ENCODE measurements at places on chromosomes 7 and 10. TPM values are rescaled to one million over a fixed set of nuclear protein-coding genes. Genes with fewer than 3 reads are reported as not detected.
A peak's percentile ranks its signal among the peaks of the same experiment; 100 is the strongest.

The TMEM184A gene
- total RNA-seq, result 138 TPM

The IL2RA gene
- total RNA-seq, result 3.8 TPM

The UPF2 gene
- 19.8 TPM for total RNA-seq

The VPS41 gene
- total RNA-seq, result 25.5 TPM

DNA sequence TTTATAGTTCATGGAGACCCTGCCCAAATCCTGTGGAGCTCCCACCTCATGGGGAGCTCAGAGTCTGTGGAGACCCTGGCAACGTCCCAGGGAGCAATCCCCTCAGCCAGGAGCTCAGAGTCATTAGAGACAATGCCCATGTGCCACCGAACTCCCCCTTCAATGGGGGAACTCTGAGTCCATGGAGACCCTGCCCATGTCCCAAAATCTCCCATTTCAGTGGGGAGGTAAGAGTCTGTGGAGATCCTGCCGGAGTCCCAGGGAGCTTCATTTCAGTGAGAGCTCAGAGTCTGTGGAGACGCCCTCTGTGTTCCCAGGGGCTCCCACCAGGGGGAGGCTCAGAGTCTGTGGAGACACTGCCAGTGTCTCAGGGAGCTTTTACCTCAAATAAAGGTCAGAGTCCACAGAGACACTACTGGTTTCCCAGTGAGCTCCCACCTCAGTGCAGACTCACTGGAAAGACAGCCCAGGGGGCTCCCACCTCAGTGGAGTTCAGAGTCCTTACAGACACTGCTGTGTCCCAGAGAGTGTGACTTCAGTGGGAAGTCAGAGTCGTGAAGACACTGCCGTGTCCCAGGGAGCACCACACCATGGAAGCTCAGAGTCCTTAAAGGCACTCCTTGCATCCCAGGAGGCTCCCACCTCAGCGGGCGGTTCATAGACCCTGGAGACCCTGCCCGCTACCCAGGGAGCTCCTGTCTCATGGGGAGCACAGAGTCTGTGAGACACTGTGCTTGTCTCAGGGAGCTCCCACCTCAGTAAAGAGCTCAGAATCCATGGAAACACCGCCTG lies 5.0 kb downstream of the MYO1G start:
- DNase-seq, result no peak
- H3K27ac ChIP-seq, result no peak overlapping the region
- H3K36me3 ChIP-seq, result no peaks in the 10 kb centered on the region
- no peaks in the 10 kb centered on the region for H3K27me3 ChIP-seq

DNA sequence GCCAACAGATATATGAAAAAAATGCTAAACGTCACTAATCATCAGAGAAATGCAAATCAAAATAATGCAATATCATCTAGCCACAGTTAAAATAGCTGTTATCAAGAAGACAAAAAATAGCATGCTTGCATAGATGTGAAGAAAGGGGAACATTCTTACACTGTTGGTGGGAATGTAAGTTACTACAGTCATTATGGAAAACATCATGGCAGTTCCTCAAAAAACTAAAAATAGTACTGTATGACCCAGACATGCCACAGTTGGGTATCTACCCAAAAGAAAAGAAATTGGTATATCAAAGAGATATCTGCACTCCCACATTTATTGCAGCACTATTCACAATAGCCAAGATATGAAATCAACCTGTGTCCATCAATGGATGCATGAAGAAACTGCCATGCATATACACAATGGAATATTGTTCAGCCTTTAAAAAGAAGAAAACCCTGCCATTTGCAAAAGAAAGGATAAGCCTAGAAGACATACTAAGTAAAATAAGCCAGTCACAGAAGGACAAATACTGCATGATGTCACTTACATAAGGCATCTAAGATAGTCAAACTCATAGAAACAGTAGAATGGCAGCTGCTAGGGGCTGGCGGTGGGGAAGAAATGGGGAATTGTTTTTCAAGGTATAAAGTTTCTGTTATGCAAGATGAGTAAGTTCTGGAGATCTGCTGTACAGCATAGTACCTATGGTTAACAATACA lies 107.0 kb downstream of the PTPN20 start:
- H3K27me3 ChIP-seq, result no peaks in the 10 kb centered on the region
- no peaks in the 10 kb centered on the region for H3K4me1 ChIP-seq
- no peaks in the 10 kb centered on the region for H3K36me3 ChIP-seq
- H3K27ac ChIP-seq, result no peak overlapping the region

- DNase-seq, result no peak
- peaks cover 2% of the 10 kb centered on the region for H3K27me3 ChIP-seq
- H3K36me3 ChIP-seq, result no peaks in the 10 kb centered on the region
These were observed 82.5 kb downstream of the ZNF467 start for GRCh38 chr7:149690688-149691446.

- H3K36me3 ChIP-seq, result no peaks in the 10 kb centered on the region
- no peak for DNase-seq
- H3K27me3 ChIP-seq, result no peaks in the 10 kb centered on the region
- H3K4me3 ChIP-seq, result no peak overlapping the region
- no peaks in the 10 kb centered on the region for H3K4me1 ChIP-seq
These were observed 74.9 kb downstream of the GFRA1 start for GRCh38 chr10:116197946-116198675.

DNA sequence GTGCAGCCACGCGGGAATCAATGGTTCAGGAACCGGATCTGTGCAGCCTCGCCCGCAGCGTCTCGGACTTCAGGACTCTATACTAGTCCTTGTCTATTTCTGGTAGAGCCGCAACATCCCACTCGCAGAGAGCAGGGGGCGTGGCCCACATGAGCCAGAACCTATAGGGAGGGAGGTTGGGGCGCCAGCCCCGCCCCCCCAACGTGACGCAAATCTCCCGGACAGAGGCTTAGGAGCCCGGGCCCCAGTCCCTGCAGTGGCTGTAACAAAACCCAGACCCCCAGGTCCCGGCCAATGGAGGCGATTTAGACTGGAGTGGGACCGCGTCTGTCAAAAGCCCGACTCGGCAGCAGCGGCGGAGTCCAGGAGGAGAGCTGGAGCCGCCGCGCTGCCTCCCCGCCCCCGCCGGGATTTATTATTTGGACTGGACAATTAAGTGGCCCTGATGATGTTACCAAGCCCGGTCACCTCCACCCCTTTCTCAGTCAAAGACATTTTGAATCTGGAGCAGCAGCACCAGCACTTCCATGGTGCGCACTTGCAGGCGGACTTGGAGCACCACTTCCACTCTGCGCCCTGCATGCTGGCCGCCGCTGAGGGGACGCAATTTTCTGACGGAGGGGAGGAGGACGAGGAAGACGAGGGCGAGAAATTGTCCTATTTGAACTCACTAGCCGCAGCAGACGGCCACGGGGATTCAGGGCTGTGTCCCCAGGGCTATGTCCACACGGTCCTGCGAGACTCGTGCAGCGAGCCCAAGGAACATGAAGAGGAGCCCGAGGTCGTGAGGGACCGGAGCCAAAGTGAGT lies at the start of gene NKX2-3:
NKX2-3 (plus strand) TSS at position 256 of the 809 bp plus-strand sequence; CDS start at position 446, 190 bp downstream.
- H3K27ac ChIP-seq, result peak within 1 kb of the TSS; percentile 31
- no peak for DNase-seq
- no peaks in the 10 kb centered on the region for H3K36me3 ChIP-seq
- peaks cover 68% of the 10 kb centered on the region for H3K27me3 ChIP-seq
- peaks cover 33% of the 10 kb centered on the region for H3K4me1 ChIP-seq
- H3K4me3 ChIP-seq, result peak within 1 kb of the TSS; percentile 23

DNA sequence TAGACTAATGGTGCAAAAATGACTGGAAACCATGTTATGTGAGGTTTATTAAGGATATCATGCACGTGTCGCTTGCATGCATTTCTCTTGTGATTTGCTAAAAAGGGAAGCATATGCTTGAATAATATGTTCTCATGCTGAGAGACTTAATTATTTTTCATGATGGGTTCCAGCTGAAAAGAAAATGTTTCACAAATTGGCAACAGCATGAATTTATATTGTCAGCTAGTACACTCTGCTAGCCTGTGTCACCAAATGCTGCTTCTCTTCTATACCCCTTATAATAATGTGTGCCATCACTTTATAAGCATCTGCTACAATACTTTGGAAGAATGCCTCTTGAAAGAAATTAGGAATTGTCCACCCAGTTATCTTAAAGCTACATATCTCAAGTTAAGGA lies 63.0 kb downstream of the GNAI1 start:
- H3K4me1 ChIP-seq, result no peaks in the 10 kb centered on the region
- H3K27me3 ChIP-seq, result no peaks in the 10 kb centered on the region
- H3K4me3 ChIP-seq, result no peak overlapping the region

- H3K27me3 ChIP-seq, result no peaks in the 10 kb centered on the region
- no peaks in the 10 kb centered on the region for H3K4me1 ChIP-seq
- DNase-seq, result no peak
- no peak overlapping the region for H3K4me3 ChIP-seq
- H3K36me3 ChIP-seq, result no peaks in the 10 kb centered on the region
These were observed 279.1 kb downstream of the PHF14 start for GRCh38 chr7:11252705-11253272.

DNA sequence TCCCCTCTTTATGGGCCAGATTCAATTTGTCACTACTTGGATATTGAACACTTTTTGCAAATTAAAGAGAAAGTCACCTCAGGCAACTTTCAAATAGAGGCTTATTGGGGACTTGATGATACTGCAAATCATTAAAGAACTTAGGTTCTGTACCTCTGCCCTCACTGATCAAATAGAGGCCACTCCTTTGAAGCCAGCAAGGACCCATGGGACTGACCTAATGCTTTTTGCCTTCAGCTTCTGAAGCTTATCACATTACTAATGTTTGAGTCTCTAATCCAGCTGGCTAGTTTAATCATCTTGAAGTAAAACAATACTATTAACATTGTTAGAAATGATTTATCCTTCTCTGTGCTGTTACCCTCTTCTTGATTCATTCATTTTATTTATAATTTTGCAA lies 93.0 kb upstream of the ZNF800 start:
- H3K27ac ChIP-seq, result no peak overlapping the region
- no peak overlapping the region for H3K4me3 ChIP-seq
- H3K36me3 ChIP-seq, result no peaks in the 10 kb centered on the region
- DNase-seq, result no peak
- no peaks in the 10 kb centered on the region for H3K4me1 ChIP-seq

GRCh38 chr7:132397070-132397469 lies 179.2 kb downstream of the PLXNA4 start:
- peak overlapping the region; percentile 82 for H3K27ac ChIP-seq
- no peak for DNase-seq
- H3K36me3 ChIP-seq, result no peaks in the 10 kb centered on the region
- H3K27me3 ChIP-seq, result peaks cover 4% of the 10 kb centered on the region
- no peak overlapping the region for H3K4me3 ChIP-seq

DNA sequence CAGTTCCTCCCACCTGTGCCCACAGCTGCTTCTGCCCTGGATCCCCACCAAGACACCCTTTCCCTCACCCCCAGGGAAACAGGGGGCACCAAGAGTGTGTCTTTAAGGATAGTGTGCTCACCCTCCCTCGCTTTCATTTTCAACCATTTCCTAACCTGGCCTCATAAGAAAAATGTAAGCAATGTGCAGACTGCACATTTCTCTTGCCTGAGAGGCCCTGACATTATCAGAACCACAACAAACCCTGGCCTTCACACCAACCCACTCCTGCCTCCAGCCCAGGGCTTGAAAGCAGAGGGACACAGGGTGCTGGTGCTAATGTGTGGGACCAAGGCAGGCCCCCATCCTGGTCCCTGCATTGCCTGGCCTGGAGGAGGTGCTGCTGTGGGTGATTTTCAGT lies 11.0 kb upstream of the IMPDH1 start:
- no peaks in the 10 kb centered on the region for H3K27me3 ChIP-seq
- H3K4me1 ChIP-seq, result peaks cover 8% of the 10 kb centered on the region
- no peaks in the 10 kb centered on the region for H3K36me3 ChIP-seq
- no peak overlapping the region for H3K4me3 ChIP-seq
